ENCODE measurements at places on chromosomes 7 and 10.

DNA sequence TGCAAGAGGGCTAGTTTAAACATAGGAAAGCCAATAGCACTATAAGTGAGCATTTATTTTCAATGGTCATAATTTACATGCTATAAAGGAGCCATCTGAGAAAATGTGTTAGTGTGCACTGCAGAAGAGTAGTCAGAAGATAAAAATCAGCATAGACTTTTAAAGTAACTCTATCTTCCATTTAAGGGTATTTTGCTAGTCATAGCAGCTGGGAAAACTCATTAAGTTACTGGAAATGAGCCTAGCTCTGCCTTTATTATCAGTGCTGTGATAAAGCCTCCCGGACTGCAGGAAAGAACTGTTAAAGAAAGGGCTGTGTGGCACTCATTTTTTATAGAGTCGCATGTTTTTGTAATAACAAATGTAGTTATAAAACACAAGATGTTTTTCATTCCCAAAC, 825.8 kb upstream of the POM121L12 start:
- no peak for DNase-seq

DNA sequence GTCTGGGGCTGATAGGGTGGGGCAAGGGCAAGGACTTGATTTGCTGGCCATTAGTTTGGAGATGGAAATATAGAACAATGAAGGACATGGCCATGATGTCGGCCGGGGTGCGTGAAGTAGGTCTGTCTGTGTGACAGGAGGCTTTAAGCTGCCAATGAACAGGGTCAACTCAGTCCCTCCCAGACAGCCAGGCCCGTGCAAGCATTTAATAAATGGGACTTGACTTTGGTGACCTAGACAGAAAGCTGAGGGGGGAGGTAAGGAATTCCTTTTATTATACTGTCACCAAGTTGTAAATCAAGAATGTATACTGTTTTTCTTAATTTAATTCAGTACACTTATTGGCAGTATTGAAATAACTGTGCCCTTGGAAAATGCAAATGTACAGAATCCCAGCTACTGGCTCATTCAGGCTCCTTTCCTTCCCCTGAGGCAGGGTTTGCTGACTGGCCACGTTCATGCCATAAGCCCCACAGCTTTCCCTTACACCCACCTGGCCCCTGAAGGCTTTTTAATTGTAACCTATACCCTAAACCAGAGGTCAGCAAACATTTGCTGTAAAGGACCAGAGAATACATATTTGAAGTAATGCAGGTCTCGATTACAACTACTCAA, 87.2 kb downstream of the WIPF3 start:
- no peak for DNase-seq

DNA sequence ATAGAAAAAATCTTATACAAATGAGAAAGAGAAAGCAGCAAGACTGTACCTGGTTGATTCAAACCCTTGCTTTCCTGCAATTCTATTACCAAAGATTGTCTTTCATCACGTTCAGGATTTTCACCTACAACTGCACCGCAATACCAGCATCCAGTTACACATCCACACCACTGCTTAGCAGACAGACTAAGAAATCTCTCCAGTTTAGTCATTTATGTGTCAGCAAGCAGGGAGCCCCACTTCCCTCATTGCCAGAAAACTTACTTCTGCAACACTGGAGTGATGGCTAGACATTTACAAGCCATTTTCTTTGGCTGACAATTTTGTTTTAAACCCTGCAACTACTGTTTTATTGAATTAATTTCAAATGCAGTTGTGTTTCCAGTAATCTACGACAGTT, 359.6 kb upstream of the MEOX2 start:
- no peak for DNase-seq

DNA sequence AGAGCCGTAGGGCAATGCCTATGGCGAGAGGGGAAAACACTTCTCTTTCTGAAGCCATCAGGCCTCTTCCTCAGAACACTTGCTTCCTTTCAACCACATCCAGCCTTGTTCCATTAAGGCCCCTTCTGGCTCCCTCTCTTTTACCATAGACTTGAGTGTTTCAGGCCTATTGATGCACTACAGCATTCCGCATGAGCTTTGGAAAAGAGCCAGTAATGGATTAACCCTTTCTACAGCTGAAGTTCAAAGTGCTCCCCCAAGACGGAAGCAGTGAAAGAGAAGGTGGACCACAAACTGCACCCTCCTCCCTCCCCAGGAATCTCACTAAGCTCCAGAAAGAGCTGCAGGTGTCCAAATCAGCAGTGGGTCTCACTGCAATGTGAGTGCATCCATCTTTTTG, 102.7 kb upstream of the C7orf33 start:
- DNase-seq: no peak

GRCh38 chr10:1746796-1747195, 9.5 kb upstream of the ADARB2 start:
- no peak for DNase-seq

All from activated CD4-positive, alpha-beta T cell treated with anti-CD3 and anti-CD28 coated beads, Interleukin-2, Interleukin-4, amounts not matched to agents 100 ng/mL and 50 ng/mL, durations not matched to agents 16 hours and 8 hours (primary cell).